ENCODE measurements at places on chromosomes 16 and 17.
A peak's percentile ranks its signal among the peaks of the same experiment; 100 is the strongest.

DNA sequence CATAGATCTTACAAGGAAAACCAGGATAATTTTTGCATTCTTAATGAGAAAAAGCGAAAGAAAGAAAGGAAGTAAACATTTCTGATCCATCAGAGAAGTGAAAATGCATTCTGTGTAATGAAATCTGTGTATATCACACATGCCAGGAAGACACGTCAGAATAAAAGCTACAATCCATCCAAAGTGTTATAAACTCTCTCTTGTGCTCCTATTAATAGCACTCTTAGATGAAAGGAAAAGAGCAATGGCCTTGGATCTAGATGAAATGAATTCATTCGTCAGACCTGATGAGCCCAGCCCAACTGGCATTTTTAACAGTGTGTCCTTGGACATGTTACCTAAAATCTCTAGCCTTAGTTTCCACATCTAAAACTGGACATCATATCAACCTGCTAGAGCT, 885.5 kb downstream of the CDH11 start:
- DNase-seq, result no peak

DNA sequence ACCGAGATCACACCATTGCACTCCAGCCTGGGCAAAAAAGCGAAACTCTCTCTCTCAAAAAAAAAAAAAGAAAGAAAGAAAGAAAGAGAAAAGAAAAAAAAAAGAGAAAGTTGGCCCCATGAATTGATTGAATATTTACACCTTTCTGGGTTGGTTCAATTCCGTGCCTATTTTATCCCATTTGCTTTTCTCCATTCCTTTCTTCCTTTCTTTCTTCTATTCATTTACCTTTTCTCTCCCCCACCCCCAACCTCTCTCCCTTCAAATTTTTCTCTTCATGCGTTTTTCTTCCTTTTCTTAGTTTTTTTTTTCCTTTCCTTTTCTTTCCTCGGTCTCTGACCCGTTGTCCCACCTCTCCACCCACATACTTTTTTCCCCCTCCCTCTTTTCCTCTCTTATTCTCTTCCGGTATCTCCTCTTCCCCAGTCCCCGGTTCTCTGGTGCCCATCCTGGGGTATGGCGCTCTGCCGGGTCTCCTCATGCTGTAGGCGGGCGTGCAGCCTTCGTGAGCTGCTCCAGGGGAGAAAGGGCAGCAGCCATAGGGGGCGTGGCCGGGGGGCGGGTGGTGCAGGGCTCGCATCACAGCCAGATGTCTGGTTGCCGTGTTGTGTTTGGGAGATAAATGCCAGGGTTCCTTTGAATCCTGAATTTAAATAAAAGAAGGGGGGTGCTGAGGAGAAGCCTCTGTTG, 5.3 kb upstream of the COL1A1 start:
- peak; percentile 82 for DNase-seq

DNA sequence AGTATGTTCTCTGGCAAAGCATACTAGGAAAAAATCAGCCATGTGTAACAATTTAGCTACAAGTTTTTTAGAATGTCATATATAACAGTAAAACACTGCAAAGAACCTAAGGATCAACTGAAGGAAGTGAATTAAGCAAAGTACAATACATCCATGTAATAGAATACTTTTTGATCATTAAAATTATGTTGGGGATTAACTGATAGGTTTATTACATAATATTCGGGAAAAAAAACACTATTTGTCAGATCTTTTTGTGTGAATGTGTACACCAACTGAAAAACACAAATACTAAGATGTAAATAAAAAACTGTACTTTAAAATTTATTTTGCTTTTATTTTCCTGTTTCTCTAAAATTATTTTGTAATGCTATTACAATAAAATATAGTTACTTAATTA, 185.5 kb upstream of the DYNLRB2 start:
- no peak for DNase-seq

- peak; percentile 74 for DNase-seq
These were observed 5.5 kb downstream of the BIRC5 start for GRCh38 chr17:78219396-78220150.

DNA sequence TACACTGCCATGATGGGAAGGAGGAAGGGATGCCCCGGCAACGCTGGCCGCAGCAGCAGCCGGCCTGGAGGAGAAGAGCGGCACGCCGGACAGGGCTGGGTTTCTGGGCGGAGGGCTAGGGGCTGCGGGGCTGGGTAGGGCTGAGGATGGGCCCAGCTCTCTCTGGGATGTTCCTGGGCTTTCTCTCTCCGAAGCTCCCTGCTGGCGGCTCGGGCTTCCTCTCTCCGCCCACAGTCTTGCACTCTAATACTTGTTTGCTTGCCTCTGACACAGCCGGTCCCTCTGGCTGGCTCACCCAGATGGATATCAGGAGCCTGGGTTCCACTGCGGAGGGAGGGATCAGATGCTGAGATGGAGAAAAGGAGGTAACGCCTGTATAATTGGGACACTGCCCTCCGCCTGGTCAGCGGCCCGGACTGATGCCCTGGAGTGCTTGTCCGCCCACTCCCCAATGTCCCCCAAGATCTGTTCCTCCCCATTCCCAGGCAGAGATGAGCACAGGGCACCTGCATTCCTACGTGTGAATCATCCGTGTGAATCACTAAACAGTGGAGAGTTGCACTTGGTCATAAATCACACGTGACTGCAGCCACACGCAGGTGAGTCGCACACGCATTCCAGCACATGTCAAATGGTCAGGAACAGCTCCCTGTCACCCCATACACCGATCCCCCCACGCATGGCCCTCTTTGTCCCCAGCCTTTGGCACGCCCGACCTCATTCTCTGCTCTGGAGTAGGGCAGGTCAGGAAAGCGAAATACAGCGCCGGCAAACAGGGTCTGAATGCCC, at the start of gene ALOXE3:
Gene ALOXE3 (minus strand): TSS at position 535 of the 789 bp plus-strand sequence. CDS start 524 bp downstream, at position 11.
- peak; percentile 43 for DNase-seq

DNA sequence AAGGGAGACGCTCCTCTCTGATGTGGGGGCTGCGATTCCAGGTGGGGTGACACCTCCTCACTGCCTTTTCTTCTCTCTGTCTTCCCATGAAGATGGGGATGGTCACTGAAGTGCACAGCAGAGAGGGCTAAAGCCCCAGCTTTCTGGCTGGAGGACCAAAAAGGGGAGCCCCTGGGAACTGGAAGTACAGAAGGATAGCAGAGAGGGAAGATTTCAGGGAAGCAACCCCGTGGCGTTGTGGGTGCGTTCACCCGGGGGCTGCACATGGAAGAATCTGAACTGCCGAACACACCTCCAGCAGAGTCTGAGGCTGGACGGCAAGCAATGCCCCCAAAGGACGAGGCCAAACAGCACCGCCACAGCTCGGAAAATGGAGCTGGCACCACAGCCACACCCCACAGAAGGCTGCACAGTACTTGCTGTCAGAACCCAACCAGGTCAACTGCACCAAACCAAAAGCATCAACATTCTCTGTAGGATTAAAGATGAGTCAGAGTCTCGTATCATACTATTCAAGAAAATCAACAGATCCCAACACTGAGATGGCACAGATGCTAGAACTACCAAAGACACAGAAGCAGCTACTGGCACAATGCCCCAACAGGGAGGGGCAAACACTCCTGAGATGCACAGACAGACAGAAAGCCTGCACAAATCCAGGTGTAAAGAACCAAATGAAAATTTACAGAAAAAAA, 49.9 kb downstream of the MAP1LC3B start:
- DNase-seq, result no peak

GRCh38 chr17:27264068-27264812, 29.7 kb upstream of the WSB1 start:
- no peak for DNase-seq

DNA sequence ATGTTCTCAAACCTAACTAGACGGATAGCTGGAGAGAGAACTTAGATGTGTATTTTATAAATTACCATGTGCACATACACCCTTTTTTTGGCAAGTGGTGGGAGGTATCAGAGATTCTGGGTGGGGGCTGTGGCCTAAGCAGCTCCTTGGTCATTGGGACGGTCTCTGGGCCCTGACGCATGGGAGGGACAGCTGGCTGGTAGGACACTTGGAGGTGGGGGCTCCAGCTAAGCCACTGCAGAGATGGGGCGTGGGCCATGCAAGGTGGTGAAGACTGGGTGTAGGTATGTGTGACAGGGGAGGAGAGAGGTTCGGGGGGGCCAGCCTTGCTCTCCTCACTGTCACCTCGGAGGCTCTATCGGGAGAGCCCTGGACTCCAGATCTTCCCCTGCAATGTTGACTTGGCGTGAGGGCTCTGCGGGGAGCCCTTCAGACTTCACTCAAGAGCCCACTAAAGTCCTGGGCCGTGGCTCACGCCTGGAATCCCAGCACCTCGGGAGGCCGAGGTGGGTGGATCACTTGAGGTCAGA, 17.1 kb downstream of the C1QTNF1 start:
- no peak for DNase-seq

DNA sequence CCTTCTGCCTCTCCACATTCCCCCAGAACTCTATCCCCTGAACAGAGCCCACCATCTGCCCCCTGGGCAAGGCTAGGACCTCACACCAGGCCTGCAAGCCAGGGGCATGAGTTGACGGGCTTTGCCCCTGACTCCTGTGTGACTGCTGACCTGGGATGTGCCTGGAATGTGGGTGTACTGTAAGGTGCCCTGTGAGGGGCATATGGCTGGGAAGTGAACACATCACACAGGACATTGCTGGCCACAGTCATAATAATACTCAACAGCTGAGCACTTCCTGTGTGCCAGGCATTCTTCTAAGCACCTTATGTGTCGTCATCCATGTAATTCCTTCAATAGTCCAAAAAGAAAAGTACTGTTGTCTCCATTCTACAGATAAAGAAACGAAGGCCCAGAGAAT, 13.3 kb downstream of the CES4A start:
- DNase-seq, result no peak

- DNase-seq, result peak; percentile 52
These were observed 6.7 kb upstream of the GAST start for GRCh38 chr17:41705271-41705991.

GRCh38 chr17:75941442-75941819, 589 bp upstream of the FBF1 start:
- no peak for DNase-seq

GRCh38 chr17:48215583-48216139, 108.1 kb downstream of the SNX11 start:
- DNase-seq, result peak; percentile 57

DNA sequence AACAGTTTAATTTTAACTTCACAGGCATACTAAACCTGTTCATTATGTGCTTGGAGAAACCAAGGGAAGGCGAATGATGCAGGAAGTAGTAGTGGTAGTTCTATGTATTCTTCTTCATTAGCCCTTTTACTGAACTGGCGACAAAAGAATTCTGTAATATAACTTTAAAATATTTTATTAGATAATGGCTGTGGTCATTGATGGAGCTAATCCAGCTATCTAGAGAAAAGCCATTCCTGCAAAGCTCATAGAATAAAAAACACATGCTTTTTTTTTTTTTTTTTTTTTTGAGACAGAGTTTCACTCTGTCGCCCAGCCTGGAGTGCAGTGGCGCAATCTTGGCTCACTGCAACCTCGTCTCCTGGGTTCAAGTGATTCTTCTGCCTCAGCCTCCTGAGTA, 23.5 kb downstream of the TANC2 start:
- DNase-seq, result no peak

- DNase-seq, result no peak
These were observed 6.8 kb downstream of the SPPL2C start for GRCh38 chr17:45851464-45851863.

DNA sequence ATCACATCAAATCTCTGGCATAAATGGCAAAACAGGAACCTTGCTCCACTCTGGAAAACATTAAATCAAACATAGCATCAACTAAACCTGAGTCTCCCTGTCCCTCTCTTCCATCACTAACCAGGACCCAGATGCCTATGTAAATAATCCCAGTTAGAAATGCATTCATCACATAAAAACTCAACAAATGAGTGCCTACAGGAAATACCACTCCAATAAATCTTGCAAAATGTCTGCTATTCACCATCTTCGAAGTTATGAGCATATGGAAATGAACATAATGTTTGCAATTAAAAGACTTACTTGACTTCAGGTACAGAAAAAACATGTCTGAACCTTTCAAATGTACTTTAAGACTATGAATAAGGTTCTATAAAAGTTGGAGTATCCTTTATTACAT, 425.0 kb downstream of the CDH11 start:
- no peak for DNase-seq

DNA sequence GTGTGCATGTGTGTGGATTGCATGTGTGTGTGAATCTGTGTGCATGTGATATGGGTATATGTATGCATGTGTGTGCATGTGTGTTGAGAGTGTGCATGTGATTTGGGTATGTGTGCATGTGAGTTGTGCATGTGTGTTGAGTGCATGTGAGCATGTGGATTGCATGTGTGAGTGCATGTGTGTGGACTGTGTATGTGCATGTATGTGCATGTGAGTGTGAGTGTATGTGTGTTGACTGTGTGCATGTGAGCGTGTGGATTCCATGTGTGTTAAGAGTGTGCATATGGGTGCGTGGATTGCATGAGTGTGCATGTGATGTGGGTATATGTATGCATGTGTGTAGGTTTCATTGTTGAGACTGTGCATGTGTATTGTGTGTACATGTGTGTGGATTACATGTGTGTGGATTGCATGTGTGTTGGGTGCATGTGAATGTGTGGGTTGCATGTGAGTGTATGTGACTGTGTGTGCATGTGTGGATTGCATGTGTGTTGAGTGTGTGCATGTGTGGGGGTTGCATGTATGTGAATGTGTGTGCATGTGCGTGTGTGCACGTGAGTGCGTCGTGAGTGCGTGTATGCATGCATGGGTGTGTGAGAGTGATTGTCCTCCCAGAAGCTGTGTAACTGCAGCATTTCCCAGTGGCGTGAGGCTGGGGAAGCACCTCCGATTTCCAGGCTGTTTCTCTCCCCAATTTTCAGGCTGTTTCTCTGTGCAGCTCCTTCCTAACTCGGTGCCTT, 19.4 kb downstream of the C1QTNF1 start:
- no peak for DNase-seq

DNA sequence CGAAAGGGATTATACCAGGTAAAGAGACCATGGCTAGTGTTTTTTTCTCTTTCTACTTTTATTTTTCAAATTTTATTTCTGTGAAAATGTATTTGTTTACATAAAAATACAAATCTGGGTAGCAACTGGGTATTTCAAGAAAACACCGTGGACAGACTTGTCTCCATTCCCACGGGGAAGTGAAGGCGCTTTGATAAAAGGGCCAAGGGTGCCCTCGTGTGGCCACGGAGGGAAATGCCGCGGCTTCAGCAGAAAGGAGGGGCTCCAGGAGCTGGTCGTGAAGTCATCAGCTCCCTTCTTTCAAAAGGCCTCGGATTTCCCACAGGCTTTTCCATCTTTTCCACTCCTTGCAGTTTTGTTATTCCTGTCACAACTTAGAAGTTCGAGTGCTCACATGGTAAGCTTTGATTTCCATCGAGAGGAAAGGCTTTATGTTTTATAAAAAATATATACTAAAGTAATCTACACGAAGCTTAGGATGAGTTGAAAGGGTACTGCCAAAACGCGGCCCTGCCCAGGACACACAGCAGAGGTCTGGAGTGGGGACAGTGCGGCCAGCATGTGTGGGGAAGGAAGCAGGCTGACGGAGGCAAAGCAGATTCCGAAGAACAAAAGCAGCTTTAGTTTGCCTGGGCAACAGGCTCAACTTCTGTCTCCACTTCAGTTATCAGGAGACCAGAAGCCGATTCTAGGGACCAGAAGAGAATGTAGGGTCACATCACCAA, 15.3 kb upstream of the MNT start:
- DNase-seq, result peak; percentile 85

Measured in iPS-NIHi11 (cell line).